ENCODE measurements at places on chromosomes 12 and 14.

GRCh38 chr12:9872162-9872561, 3.0 kb upstream of the CLEC2B start:
- no peak for DNase-seq

GRCh38 chr12:117395766-117396165, 34.3 kb upstream of the NOS1 start:
- DNase-seq = no peak

DNA sequence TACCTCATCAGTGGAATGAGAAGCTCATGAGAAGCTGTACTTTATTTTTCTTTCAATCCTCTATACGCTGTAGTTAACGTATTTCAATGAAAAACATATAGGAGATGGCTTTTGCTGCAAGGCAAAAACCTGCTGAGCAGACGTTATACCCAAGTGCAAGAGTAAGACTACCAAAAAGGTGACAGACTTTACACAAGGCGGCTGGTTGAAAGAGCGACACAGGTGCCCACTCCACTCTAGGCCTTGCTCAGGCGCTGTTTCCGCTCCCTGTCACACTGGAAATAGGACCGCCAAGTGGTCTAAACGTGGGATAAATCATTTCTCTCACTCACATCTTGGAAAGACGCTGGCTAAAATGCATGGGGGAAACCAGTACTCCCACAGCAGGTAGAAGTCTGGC, 54.5 kb downstream of the PPP2R5C start:
- DNase-seq = no peak

DNA sequence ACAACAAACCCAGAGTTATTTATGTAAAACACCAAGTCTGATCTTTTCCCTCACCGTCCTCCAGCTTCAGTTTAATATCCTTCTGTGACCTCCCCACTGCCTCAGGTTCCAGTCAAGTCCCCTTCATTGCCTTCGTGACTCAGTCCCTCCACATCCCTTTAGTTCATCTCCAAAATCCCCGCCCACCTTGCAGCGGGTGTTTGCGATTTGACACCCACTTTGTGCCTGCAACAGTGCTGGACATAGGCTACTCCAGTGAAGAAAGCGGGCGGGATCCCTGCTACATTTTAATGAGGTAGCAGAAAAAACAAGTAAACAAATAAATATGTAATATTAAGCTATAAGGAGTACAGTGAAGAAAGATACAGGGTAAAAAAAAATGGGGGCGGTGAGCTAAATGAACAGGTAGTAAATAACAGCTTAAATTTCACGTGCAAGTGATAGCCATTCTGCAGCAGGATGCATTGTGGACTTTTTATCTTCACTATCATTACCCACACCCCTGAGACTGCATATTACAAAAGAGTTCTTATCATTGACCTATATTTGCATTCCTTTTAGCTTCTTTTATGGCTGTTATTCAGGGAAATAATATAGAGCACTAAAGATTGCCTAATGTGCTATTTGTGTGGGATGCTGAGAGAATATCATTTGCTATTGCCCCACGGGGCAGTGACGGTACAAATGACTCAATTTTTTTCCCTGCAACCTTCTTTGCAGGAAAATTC, 222.8 kb upstream of the NUDT4 start:
- DNase-seq = no peak

All from hematopoietic multipotent progenitor cell treated with erythropoietin and hydrocortisone succinate and interleukin-3 and kit ligand, for 17 days (in vitro differentiated cells).